SK-N-SH (cell line): ENCODE measurements at places on chromosomes 2 and 18.

- no peak for DNase-seq
Measured at GRCh38 chr18:11246495-11247300, 97.3 kb upstream of the PIEZO2 start.

GRCh38 chr2:232296776-232297525, 81.6 kb upstream of the ALPP start:
- DNase-seq: no peak

GRCh38 chr2:154924531-154924930, 226.0 kb downstream of the KCNJ3 start:
- no peak for DNase-seq

DNA sequence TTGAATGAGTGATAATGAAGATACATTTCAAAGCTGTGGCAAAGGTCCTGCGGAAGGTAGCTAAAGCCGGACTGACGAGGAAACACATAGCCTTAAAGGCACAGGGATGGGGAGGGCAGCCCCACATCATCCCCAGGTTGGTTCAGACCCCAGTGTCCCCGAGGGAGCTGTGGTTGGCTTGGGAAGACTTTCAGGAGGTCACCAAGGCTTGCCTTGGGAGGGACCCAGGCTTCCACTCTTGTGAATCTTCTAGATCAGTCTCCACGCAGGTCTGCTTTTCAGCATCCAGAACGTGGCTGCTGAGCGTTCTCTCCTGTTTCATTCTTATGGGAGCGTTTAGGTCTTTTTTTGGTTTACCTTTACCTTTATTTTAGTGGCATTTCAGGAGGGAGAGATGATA, 16.8 kb downstream of the KIF1A start:
- no peak for DNase-seq

GRCh38 chr2:240989451-240990265, 8.8 kb upstream of the SNED1 start:
- DNase-seq: no peak

DNA sequence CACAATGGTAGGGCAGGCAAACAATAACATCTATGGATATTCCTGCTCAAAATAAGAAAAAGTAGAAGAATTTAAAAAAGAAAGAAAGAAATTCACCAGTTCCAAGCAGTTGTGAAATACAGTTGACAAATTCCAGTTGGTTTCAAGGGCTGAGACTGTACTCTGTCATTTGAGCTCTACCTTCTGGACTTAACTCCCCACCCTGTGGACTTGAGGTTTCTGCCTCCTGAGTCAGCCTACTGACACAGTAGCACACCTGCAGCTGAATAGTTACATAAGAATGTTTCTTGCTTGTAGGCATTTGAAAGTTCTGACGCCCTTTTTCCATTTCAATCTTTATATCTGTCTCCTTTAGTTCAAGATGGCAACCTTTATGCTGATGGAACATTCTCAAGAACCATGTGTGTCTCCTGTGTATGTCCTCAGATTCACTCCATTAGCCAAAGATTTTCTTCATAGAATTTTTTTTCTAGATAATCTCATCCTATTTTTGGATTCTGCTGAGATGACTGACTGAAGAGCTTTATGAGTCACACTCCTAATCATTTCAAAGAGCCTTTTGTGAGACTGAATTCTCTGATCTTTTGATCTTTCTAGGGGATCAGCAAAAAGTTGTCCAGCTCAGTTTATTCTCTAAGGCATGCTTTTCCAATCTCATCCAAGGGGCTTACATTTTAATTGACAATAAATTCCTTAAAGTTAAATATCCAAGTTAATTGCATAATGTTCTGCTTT, 19.1 kb downstream of the NETO1 start:
- DNase-seq: no peak

DNA sequence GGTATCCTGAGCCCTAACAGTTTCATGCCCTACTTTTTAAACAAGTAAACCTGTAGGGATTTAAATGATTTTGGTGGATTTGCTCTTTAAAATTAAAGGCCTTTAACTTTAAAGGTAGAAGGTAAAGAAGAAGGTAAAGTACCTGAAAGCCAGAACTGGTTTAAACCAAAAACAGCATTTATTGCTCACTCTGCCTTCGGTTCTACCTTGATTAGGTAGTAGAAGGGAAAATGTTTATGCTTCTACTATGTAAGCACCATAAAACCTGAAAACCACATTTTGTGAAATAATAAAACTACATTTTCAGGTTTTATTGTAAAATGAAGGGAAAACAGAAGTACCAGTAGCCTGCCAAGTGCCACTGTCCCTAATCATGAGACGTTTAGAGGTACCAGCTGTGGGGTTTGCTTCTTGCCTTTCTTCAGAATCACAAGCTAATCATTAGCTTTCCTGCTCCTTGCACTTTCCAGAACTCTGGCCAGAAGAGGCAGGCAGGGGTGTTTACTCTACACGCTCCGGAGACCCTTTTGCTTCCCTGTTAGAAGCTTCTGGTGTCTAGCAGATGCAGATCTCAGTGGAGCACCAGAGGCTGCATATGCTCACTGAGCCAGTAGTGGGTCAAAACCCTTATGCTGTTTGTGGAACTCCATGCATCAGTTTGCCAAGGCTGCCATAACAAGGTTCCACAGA, 33.3 kb downstream of the RPIA start:
- no peak for DNase-seq
